ENCODE measurements at places on chromosomes 1 and 21.

DNA sequence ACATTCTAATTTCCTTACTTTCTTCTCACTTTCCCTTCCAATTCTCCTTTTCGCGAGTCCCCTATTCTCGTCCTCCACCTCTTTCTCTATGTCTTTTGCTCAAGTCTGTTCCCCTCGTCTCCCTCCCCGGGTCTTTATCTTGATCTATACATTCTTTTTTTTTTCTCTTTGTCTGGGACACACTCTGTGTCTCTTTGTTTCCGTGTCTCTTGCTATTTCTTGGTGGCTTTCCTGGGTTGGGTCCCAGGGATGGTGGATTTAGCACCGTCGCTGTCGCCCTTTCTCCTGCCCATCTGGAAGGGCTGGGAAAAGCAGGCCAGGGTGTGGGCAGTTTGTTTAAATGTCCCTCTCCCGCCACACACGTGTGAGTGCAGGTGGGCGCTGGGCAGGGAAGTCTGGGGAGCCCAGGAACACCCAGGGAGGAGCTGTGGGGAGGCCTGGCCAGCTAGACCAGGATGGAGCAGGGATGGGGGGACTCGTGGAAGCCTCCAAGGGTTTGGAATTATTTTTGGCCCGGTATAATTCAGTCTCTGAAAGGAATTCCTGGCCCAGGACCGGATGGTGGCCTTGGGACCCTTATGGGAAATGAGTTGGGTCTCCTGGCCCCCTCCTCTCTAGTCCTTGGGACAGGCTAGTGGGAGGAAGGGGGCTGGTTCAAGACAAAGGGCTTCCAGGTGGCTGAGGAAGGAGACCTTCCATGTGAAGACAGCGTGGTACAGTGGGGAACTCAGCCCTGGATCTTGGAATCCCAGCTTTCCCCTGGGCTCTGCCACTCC, 9.5 kb upstream of the ID3 start:
- DNase-seq = no peak

GRCh38 chr1:219385787-219386427, 212.2 kb downstream of the LYPLAL1 start:
- DNase-seq = peak; percentile 3

DNA sequence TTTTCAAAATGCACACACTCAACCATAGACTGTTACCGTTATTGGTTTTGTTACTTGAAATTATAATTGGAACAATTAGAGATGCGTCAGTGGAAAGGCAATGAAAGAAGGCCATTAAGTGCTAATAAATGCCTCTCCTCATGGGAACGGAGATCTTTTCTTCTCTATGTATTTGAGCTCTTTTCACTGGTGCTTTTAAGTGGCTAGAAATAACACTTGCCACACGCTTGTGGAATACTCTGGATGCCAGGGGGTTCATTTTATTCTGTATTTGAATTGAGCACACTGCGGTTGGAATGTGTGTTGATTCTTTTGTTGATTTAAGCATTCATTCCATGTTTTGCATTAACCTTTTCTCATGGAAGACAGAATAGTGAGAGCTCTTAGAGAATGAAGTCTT, 68.4 kb downstream of the DNM3 start:
- DNase-seq = no peak

GRCh38 chr1:238458899-238459298, 568.2 kb upstream of the ZP4 start:
- DNase-seq = no peak

- DNase-seq = no peak
These were observed 68.7 kb downstream of the KCNN3 start for GRCh38 chr1:154801234-154802011.

DNA sequence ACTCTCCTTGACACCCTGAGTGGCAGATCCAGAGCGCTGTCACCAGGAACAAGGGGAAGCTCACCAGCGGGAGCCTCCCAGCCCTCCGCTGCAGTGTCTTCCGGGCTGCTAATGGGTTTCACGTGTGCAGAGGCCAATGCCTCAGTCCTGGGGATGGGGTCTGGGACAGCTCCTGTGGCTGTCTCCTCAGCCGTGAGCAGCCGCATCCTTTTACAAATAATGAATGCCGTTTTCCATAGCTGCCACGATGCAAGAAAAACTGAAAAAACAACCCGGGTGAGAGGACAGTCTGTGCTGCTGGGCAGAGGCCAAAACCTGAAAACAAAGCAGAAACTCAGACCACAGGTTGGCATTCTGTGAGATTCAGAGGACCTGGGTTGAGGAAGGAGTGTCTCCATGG, 212.2 kb upstream of the RAB4A start:
- DNase-seq = no peak

GRCh38 chr1:100352267-100353070, at the start of gene CDC14A:
CDC14A (plus strand) TSS chr1:100352506; CDS start chr1:100352955, 449 bp downstream.
- peak; percentile 75 for DNase-seq

DNA sequence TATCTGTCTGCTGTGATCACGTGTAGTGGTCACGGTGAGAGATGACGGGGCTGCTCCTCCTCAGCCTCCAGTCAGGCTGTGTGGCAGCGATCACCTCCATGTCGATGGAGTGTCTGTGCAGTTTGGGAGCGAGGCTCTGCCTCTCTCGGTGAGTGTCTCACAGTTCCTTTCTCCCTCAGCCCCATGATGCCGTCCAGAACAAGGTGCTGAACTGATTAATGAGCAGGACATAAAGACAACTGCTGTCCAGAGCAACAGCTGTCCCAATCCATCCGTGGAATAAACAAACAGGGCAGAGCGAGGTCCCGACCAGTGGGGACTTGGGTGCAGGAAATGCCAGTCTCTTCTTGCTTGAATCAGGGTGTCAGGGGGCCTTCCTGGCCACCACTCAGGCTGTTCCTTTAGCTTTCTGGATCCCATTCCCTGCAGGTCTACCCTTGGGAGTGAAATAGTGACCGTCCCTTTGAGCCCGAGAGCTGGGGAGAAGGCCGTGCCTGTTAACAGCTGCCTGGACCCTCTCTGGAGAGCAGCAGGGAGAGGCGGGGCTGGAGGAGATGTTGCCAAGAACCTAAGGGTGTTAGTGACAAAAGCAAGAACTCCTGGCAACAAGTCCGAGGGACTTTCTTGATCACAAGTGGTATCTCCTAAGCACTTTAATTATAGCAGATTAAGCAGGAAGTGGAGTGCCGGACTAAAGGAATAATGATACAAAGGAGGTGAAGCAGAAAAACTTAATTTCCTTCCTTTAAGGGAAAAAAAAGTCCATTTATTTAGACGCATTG, 443.9 kb downstream of the KIF26B start:
- DNase-seq = no peak

- no peak for DNase-seq
These were observed 20.0 kb downstream of the LRRC3 start for GRCh38 chr21:44475266-44475845.

DNA sequence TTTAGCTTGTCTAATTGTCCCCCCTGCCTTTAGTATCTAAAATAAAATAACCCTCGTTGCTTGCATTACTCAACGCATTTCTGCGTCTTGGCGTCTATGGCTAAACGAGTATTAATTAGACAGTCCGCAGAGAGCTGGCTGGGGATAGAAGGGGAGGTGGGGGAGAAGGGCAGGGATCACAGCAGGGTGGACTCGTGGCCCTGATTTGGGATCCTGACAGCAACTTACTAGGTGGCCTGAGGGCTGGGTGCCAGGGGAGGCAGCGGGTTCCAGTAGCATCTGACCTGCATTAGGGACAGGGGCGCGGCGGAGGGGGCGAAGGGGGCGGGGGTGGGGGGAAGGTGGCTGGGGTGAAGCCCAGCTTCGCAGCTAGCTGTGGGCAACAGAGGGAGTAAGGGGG, 1.1 kb upstream of the BACE2 start:
- no peak for DNase-seq

GRCh38 chr1:94522304-94522703, 19.3 kb downstream of the F3 start:
- no peak for DNase-seq

DNA sequence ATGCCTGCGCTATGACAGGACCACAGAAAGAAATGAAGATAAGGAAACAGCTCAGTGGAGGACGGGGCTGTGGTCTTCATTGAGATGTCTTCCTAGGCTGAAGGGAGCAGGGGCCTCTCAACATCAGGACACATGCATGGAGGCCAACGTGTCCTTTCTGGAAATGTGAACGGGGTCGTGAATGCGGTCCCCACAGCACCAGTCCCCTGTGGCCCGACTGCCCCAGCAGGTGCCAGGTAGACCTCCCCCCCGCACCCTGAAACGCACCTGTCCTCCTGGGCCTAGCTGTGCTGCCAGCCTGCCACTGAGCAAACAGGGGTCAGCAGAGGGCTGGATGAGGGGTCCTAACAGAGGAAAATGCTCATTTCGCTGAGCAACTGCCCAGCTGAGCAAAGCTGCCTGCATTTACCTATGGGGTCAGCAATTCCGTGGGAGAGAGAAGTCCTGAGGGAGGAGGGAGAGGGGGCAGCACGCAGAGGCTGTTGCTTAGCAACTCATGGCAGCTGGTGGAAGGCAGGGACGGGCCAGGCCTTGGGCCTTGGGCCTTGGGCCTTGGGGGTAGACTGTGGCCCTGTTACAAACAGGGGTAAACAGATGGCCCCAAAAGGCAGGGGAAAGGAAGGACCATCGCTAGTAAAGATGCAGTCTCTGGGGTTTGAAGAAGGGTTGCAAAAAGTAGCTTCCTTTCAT, 77.4 kb downstream of the NPHP4 start:
- no peak for DNase-seq

- DNase-seq = no peak
These were observed 101.4 kb downstream of the PLXNA2 start for GRCh38 chr1:208142590-208143382.

GRCh38 chr21:34983680-34984086, 65.4 kb downstream of the RUNX1 start:
- peak; percentile 46 for DNase-seq

DNA sequence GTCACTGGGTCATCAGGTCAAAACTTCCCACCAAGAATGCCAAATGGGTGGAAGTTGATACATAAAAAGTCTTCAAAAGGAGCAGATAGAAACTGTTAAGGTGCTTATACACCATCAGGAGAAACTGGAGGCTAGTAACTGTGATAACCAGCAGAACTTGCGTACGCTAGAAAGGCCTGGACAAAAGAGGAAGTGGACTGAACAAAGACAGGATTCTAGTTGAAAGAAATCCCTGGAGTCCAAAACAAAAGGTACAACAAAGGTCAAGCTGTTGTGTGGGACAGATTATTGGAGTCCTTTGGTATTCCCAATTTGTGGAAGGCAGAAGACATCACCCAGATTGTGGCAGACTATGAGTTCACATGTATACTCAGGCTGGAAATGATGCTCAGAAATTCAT, 215.8 kb upstream of the PBX1 start:
- no peak for DNase-seq

DNA sequence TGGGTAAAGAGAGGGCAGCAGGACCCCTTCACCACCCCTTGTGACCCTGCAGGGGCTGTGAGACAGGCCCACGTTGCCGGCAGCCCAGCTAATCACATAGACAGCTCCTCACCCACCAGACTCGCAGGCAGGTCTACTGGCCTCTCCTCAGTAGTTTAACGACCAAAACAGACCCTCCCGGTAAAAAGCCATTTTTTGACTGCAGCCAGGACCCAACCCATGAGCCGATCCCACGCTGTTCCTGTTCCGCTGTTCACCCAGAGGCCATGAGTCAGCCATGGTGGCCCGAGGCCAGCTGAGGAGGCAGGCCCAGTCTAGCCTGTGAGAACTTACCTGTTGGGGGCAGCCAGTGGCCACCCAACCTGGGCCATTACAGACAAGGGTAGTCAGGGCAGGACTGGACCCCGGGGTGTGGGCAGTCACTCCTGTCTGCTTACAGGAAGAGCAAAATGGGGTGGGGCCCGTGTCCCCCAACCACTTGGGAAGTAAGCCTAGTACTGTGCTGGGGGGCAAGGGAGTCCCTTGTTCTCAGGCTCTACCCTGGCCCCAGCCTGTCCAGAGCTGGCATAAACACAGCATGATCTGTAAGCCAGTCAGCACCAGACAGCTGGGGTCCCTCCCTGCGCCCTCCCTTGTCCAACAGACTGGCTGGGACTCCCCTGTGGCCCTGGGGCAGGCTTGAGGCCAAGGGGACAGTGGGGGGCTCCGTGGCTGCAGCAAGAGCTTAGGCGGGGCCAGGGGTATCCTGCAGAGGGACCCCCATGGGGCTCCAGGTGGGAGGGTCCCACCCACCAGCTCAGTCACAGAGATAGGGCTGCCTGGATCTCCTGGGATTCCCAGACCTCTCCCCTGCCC, 61.9 kb downstream of the WNT9A start:
- DNase-seq = no peak

DNA sequence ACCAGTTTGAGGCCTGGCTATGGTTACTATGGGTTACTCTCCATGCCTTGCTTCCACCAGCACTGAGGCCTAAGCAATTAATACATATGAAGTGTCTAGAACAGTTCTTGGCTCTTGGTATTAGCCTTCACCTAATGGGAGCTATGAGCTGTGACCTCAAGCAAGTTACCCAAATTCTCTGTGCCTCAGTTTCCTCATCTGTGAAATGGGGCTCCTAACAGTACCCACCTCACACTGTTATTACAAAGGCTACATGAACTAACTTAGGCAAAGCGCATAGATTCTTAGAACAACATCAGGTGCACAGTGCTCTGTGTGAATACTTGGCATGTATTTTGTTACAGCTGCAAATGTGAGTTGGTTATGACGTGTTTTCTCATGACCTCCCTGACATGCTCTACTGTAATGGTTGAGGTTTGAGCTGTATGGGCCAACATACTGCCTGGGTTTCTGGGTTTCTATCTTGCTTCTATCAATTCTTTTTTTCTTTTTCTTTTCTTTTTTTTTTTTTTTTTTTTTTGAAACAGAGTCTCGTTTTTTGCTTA, 26.5 kb downstream of the CDCP2 start:
- DNase-seq = no peak

DNA sequence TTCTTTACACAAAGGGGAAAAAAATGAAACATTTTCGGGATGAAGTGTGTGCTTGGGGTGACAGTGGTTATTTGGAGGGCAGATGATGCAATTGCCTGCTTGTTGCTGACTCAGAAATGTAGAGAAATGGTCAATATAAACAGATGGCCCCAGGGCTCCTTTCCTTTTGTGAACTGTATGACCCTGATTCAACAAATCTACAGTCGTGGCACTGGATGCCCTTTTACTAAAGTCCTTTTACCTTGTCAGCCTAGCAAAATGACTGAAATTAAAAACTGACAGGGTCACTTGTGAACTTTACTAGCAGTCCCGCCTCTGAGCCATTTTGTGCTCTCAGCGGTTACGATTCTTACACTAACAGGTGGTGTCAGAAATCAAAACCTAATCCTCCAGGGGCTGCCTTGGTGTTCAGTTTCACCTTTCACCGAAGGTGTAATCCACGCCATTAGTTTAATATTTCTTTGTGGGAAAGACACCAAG, 49.8 kb downstream of the GREM2 start:
- DNase-seq = no peak

DNA sequence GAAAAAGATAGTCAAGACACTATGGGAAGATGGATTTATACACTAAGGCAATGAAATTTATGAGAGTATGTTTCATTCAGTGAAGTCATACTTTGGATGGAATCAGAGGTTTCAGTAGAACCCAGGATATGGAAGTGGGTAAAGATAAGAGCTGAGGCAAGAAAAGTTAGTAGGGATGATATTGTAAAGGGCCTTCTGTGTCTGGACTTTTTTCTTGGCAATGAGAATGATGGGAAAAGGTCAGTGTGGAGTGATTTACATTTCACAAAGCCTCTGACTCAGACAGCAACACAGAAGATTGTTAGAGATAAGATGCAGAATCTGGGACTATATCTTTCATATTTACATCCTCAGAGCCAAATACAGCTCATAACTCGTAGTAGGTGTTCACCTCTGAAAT, 32.1 kb downstream of the SH3BGR start:
- DNase-seq = no peak

Measured in stimulated activated CD4-positive, alpha-beta T cell treated with anti-CD3 and anti-CD28 coated beads, Interleukin-12 subunit alpha, Interleukin-12 subunit beta, amount 100 ng/mL, for 4 hours (primary cell).